Hematopoietic multipotent progenitor cell treated with erythropoietin and hydrocortisone succinate and interleukin-3 and kit ligand, for 6 days (in vitro differentiated cells): ENCODE measurements at places on chromosomes 6 and 20.
A peak's percentile ranks its signal among the peaks of the same experiment; 100 is the strongest.

DNA sequence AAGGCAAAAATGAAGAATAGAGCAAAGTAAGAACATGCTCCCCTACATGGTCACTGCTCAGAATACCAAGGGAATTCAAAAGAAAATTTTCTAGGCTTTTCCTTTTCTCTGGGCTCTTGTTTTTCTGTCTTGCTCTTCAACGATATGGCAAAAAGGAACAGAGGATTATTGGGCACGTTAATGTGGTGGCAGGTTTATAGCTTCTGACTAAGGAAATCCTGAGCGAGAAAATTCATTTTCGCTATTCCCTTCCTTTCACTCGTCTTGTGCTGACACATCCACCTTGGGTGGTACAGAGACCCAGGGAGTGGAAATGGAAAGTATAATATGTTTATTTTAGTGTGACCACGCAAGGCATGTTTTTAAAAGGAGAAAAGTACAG is 132.8 kb downstream of the TRIM27 start:
- DNase-seq: no peak

GRCh38 chr6:106533054-106533453 is 96.2 kb downstream of the RTN4IP1 start:
- DNase-seq: no peak

DNA sequence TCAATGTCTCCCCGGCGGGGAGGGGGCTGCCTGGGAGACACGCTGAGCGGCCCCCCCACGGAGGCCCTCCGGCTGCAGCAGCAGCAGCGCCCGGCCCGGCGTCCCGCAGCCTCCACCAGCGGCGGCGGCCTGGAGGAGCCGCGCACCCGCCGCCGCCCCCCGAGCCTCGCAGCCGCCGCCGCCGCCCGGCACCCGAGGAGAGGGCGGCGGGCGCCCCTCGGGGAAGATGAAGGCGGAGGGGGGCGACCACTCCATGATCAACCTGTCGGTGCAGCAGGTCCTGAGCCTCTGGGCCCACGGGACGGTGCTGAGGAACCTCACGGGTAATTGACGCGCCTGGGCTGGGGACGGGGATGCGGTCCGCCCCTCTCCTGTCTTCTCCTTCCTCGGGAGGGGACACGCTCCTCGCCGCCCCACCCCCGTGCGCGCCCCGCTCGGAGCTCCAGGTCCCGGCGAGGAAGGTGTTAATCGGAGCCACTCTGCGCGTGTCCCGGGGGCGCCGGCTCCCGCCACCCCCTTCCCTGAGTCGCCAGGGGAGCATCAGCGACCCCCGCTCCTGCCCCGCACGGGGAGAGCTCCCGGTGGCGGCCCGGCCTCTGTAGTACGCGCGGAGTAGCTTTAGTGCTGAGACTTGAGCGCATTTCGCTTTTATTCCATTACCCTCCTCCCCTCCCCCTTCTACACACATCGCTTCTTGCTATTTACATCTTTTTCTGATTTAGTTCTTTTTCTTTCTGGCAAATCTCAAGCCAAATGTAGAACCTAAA is 686 bp downstream of the TMEM170B start:
- DNase-seq: peak; percentile 61

- DNase-seq: no peak
Observed at GRCh38 chr20:4469910-4470309, 251.8 kb upstream of the PRND start.

DNA sequence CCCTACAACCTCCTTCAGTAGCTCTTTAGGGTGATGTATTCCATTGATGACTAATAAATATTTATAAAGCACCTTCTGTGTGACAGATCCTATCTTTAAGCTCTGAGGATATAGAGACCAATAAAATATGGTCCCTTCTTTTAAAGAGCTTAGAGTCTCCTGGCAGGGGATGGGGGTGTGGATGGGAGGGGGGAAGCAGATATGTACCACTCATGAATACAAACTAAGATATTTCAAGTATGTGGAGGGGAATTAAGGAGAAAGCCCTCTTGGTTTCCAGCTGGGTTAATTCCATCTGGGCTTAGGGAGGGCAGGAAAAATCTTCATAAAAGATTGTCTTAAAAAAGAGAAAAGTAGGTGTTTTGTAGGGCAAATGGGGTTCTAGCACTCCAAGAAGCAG is 21.6 kb upstream of the FBXO9 start:
- no peak for DNase-seq

- no peak for DNase-seq
Observed at GRCh38 chr6:129902681-129903080, 41.6 kb upstream of the TMEM244 start.

DNA sequence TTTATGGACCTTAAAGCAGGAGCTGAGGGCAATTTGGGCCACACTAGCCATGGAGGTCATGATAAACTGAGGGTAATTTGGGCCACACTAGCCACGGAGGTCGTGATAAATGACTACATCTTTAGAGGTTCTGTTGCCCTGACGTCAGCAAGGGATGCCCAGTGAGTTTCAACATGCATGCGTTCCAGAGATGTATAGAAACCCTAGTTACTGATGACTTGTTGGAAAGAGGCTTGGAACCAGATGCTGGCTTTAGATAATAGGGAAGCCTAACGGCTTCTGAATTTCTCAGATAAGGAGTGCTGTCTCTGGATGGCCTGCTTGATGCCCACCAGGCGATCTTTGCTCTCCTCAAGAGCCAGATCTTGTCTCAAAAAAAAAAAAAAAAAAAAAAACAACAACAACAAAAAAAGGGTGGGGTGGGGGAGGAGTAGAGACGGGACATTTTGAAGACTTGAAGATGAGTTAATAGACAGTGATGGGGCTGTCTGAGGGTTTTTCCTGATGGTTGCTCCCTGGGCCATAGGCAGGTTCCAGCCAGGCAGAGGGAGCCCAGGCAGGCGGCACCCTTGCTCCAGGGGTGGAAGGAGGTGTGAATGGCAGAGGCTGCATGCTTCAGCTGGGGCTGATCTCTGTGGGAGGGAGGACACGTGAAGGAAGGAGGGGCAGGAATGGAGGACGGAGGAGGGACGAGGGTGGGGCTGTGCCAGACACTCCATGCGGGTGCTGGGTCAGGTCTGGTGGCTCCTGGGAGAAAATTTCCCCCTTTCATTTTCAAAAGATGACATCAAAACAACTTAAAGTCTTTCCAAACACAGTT is 27.0 kb upstream of the FRMD1 start:
- DNase-seq: no peak

DNA sequence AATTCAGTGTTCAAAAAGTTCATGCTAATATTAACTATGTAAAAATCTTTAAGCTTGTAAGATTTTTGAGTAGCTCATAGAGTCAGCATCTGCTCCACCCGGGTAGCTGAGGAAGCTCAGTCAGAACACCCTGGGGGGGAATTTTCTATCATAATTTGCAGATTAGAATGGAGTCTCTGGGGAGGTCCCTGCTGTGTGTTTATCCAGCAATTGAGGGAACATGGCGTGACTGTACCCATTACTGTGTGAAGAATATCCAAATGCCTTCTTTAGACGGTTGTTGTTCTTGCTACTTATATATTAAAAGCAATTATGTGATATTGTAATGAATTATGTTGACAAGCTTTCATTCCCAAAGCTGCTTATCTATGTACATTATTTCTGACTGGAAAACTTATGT is 64.8 kb downstream of the AIG1 start:
- DNase-seq: no peak

DNA sequence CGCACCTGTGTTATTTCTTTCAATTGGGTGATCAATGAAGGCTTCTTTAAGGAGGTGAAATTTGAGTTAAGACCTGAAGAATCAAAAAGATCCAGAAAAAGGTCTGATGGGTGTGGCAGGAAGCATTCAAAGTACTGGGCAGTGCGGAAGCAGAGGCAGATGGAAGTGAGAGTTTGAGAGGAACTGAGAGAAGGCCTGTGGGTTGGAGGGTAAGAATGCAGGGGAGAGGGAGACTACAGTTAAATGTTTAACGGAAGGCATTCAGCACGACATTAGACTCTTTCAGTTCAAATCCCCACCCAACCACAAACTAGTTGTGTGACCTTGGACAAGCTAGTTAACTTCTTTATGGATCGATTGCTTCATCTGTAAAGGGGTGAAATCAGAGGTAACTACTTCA is 50.5 kb upstream of the GCM1 start:
- no peak for DNase-seq

- no peak for DNase-seq
Observed at GRCh38 chr6:45624228-45624627, 246.5 kb upstream of the SUPT3H start.

DNA sequence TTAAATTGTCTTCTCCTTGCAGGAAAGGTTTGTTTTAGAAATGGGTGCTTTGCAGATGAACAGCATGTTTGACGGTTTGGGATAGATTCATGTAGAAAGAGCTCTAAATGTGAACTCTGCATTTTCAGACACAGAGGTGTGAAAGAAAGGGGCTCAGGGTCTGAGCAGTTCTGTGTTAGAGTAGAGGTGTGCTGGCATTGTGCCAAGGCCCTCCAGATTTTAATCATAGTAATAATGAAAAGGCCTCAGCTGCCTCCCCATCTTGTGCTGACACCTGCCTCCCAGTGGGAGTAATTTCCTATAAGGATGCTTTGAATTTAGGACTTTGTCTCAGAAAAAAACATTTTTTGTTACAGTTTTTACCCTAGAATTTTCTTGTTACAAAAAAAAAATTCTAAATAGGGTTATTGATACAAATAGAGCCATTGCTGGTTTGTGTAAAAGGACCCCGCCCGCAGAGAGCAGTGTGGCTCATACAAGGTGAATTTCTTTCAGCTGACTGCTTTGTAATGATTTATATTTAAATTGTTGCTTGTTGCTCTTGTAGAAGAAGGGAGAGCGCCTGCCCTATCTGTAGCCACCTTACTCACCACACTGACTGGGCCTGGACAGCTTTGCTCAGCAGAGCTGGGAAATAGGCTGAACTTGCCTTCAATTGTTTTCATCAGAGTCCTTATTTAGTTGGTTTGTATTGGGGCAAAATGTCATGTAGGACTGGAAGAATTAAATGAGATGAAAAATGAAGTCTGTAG is 294.5 kb downstream of the ZFAND3 start:
- no peak for DNase-seq

DNA sequence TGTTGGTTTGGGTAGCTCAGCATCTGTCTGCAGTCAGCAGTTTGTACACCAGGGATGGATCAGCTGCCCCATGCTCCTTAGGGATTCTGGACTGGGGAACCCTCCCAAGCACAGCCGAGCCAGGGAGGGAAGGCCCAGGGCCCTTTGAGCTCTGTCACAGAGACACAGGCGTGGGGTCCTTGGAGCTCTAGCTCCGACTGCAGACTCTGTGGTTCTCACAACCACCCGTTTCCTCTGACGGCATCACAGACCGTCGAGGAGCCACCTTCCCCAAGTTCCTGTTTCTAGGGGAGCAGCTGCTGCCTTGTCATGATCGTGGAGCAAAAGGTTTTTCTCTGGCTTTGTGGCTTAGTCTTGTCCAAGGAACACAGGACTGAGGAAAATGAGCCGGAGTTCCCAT is at the start of gene SLA2:
Gene SLA2, minus strand, starts transcription at position 199 of the 400 bp plus-strand sequence. CDS start 4,861 bp downstream, outside the sequence.
- DNase-seq: peak; percentile 80

- DNase-seq: no peak
Observed at GRCh38 chr20:10863337-10864060, 189.7 kb upstream of the JAG1 start.

GRCh38 chr6:83068616-83069015 is 1.1 kb downstream of the DOP1A start:
- peak; percentile 9 for DNase-seq

DNA sequence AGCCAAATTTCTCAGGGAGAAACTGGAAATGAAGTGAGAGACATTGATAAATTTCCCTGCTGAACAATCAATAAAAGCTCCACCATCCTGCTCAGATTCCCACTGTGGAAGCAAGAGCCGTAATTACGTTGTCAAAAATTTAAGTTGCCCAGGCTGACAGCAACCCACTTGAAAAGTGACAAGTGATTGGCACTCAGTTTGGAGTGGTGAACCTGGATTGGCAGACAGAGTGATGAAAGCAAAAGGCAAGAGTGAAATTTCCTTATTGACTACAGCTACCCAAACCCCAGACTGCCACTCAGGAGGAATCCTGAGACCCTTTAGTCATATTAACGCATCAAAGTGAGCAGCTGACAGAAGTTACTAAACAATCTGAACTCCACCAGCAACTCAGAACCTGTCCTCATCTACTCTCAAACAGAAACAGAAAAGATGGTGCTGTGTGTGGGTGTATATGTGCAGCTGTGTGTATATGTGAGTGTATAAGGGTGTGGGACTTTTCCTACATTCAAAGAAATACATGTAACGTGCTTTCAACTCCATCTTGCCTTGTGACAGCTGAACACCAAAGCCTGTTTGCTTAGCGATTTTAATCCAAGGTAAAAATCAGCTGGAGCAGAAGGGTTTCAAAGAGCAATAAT is 157.4 kb downstream of the PKHD1 start:
- DNase-seq: no peak

DNA sequence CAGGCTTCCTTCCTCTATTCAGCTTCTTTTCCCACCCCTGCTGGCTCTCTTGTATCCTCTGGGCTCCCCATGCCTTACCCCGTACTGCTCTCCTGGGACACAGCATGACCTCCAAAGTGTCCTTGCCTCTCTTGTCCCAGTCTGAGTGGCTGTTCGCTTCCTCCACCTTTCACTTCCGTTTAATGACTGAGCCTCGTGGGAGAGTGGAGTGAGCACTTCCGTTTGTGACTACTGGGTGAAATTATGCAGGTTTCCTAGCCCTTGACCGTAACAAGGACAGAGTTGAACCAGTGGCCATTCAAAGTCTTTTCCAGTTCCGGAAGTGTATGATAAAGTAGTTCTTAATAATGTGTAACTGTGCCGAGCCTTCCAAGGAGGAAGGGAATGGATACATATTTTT is 109.2 kb downstream of the ARID1B start:
- DNase-seq: no peak

DNA sequence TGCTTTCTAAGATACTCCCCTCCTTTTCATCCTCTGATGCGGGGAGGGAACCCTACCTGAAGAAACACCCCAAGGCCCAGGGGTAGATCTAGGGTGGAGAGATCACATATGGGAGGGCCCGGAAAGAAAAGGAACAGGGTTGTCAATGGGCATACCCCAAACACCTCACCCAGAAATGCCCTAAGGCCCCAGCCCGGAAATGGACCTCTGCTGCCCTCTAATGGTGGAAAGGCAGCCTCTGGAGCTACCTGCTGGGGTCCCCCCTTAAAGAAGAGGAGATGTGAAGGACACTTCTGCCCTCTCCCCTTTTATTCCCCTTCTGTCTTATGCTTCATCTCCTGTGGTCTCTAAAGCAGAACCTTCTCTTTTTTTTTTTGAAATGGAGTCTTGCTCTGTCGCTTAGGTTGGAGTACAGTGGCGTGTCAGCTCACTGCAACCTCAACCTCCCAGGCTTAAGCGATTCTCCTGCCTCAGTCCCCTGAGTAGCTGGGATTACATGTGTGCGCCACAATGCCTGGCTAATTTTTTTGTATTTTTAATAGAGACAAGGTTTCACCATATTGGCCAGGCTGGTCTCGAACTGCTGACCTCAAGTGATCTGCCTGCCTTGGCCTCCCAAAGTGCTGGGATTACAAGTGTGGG is 458 bp upstream of the ARMC12 start:
- peak; percentile 88 for DNase-seq

DNA sequence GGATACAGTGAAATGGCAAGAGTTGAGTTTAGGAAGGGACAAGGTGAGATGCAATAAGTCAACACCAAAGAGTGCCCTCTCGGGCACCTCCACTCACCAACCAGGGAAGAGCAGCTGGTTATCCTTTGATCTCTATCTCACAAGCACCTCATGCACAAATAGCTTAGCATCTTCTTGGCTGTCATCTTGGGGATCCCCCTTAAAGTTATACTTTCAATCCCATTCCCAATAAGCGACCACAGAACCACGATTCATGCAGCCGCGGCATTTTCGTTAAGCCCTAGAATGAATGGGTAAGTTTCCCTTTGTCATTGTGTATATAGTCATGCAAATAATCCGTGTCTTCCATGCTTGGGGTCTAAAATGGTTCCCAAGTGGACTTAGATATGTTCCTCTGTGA is 73.5 kb downstream of the ADTRP start:
- DNase-seq: no peak
